KG1 (cell line): ENCODE measurements at places on chromosomes 3 and 15.

- peak; percentile 58 for DNase-seq
Measured at GRCh38 chr15:38564557-38565286, at the start of gene RASGRP1. RASGRP1 (minus strand) TSS chr15:38564814; CDS start chr15:38564628, 186 bp downstream.

DNA sequence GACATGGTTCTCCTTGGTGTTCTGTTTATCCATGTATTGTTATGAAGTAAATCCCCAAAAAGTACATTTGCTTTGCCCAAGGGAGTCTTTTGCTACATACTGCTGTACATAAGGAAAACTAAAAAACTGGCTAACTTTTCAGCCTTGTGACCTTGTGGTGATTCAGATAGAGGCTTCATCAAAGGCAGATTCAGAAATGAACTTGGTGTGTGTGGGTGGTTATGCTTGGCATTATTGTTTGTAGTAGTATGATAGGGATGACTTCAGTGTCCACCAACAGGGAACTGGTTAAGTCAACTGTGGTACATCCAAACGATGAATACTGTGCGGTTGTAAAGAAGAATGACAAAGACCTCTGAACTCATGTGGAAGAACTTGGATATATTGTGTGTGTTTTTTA, 75.6 kb upstream of the CHRNB4 start:
- no peak for DNase-seq

- DNase-seq, result no peak
Measured at GRCh38 chr15:34119291-34119690, 17.4 kb downstream of the PGBD4 start.

DNA sequence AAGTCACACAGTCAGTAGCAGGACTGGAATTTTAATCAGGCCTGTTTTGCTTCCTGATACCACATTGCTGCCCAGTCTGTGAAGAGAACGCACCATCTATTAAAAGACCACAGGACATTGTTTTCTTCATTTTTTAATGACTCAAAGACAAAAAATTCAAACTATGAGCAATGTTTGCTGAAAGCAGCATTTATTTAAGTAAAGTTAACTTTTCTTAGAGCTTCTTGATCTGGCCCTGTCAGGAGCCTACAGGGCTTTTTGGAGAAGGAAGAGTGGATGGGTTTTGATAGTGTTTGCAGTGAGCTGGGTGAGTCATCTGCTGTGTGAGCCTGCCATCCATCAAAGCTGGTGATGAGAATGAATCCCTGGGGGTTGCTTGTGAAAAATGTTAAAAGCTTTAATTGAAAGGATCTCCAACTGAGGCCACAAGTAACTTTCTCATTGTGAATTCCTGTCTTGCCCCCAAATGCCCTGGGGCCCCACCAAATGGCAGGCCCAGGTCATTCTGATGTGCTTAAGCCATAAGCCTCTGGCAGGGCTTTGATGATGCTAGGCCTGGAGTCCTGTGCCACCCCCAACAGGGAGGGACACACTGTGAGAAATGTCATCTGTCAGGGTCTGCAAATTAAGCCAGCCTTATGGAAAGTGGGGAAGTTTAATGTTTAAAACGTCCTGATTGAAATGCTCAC, 136.2 kb upstream of the PFN2 start:
- no peak for DNase-seq

- DNase-seq, result no peak
Measured at GRCh38 chr3:121414924-121415323, 130.9 kb downstream of the POLQ start.

DNA sequence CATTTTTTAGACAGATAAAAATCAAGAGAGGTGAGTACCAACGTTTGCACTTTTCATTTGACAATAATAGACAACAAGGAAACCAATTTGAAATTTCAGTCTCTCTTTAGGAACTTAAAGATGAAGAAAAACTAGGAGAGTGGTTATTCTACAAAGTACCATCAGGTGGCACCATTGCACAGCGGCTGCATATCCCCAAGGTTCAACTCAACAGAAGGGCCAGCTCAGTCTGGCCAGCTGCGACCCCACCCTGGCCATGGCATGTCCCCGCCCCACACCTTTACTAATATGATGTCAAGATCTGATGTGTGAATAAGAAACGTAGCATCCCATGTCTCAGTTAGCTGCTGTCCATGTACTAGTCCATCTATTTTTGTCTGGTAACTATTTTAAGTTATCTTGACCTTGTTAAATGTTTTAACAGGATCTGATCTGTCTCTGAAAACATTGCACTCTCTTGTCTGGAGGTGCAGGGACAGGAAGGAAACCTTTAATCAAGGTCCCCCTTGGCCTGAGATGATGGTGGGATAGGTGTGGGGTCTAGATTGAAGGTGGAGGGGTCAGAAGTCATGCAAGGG, 35.5 kb upstream of the CGNL1 start:
- DNase-seq, result peak; percentile 44

- no peak for DNase-seq
Measured at GRCh38 chr3:14900881-14901873, 46.2 kb upstream of the NR2C2 start.

- DNase-seq, result no peak
Measured at GRCh38 chr15:87949575-87950223, 306.8 kb downstream of the NTRK3 start.

DNA sequence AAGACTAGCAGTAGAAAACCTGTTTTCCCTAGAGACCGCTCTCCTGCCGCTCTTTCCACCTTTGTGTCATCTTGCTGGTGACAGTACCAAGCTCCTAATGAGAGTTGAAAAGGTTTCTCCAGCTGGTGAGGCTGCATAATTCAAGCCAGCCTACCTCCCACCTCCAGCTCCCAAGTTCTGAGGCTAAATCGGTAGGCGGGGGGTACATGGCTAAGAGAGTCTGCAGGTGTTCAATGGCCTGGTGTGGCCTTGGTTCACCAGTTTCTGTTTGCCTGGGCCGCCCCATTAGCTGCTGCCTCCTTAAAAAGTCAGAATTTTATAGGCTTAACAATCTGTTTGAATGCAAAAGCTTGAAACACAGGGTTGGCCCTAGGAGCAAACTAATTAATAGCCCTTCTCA, 262.8 kb downstream of the SLCO3A1 start:
- DNase-seq, result no peak

DNA sequence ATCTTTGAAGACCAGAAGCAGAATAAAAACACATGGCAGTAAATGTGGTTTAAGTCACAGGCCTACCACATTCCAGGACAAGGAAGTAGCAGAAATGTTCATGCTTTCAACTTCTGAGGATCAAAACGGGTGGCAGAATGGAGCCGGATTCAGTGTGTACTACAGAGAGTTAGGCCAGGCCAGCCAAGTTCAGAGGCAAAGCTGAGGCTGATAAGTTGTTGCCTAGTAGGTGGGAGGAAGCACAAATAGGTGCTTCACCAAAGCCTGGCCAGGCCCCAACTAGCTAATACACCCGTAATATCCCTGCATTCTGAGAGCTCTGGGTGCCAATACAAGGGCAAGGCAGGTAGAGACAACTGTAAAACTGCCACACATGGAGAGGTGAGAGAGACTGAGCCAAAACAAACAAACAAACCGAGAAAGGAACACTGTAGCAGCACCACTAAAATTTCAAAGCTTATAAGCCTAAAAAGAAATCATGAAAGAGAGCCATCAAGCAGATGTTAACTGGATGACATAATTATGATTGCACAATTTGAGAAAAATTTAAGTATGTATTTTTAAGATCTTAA, 156.4 kb upstream of the CBLB start:
- no peak for DNase-seq

DNA sequence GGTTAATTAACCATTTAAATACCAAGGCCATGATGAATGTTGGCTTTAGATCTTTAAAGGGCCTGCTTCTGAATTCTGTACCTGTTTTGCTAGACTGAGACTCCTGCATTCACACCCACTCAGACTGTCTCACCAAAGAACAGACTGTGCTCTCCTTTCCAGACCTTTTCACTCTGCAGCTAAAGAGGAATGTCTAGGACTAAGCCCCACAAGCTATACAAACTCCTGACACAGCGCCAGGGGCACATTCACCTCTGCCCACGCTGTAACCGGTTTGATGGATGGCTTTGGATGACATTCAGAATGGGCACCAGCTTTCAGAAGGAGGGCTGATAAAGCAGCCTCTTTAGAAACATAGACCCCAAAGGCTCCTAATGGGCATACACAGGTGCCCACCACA, 200.1 kb downstream of the KCNMB2 start:
- no peak for DNase-seq
